ENCODE measurements at places on chromosomes 5 and 9.

- no peak for DNase-seq
These were observed 1.9 kb downstream of the FGF1 start for GRCh38 chr5:142683881-142684505.

GRCh38 chr5:129991780-129992179, 87.5 kb downstream of the CHSY3 start:
- DNase-seq: no peak

GRCh38 chr5:73312146-73312871, 136.3 kb downstream of the FOXD1 start:
- DNase-seq: no peak

- DNase-seq: no peak
These were observed 39.0 kb downstream of the ITK start for GRCh38 chr5:157219491-157220271.

GRCh38 chr9:83765376-83765775, 52.2 kb downstream of the GKAP1 start:
- DNase-seq: no peak

- DNase-seq: no peak
These were observed 504.0 kb downstream of the PTPRD start for GRCh38 chr9:10108815-10109214.

Data from mucosa of descending colon (tissue), 3 donors.